ENCODE measurements at places on chromosomes 1 and 21.

- no peak for DNase-seq
These were observed 3.1 kb downstream of the PRDM2 start for GRCh38 chr1:13703128-13703513.

DNA sequence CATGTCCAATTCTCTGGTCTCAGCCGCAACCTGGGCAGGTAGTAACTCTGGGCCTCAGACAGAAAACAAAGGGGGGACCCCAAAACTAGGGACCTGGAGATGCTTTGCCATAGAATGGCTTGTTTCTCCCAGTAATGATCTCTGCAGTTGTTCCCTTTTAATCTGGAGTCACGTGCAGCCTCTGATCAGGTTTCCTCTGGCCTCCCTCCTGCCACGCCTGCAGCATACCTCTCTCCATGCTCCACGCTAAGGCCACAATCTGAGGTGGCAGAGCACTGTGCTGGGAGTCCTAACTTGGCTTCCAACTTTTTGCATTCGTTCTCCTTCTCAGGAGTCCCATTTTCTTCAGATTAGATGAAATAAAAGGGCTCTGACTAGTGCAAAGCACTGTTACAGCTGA is 1.9 kb downstream of the PABPC4 start:
- DNase-seq, result no peak

- DNase-seq, result no peak
These were observed 68.1 kb downstream of the OLFML2B start for GRCh38 chr1:161955606-161956005.

- DNase-seq, result peak; percentile 47
These were observed 214.2 kb downstream of the RERE start for GRCh38 chr1:8603220-8603616.

DNA sequence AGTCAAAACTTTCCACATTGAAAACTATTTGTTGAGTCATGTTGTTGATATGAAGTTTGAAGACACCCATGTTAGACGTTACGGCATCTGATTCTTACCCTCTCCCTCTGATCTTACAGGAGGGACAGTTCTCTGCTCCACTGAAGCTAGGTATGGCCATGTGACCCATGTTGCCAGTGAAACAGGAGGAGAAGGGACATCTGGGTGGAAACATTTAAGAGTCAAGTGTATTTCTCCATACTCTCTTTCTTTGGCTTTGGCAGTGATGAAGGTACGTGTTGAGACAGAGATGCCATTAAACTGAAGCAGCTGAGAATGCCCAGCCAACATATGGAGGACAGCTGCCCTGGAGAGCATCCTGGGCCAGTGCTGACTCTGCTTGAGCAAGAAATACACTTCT is 198.4 kb upstream of the PTGFR start:
- peak; percentile 70 for DNase-seq

DNA sequence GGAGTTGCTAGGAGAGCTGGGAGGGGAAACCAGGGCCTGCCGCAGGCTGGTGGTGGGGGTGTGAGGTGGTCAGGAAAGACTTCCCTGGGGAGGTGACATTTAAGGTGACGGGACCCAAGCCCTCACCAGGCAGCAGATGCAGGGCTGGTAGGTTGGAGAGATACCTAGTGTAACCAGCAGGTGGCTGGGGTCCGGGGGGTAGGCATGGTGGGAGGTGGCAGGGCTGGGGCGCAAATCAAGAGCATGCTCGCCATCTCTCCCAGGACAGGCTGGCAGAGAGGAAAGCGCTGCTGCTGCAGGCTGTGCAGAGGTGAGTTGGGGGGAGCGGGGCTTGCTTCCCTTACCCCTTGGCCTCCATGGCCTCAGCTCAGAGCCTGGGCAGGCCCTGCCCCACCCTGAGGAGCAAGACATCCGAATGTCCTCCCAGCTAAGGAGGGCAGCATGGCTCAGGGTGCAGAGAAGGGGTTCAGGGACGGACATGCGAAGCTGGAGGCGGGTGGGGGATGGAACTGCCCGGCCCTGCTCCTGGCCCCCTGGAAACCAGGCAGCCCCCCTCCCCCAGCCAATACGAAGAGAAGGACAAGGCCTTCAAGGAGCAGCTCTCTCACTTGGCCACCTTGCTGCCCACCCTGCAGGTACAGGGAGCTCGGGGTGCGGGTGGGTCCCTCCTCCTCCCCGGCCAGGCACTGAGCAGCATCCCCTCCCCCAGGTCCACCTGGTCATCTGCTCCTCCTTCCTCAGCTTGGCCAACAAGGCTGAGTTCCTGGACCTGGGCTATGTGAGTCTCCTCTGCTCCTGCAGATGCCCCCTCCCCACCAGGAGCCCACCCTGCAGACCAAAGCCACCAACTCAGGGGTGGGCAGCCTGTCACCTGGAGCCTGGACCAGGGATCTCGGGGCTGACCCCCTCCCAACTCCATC is 4.0 kb downstream of the RNF207 start:
- DNase-seq, result no peak

GRCh38 chr1:207752456-207752998 is 673 bp downstream of the CD46 start:
- DNase-seq, result no peak

- DNase-seq, result peak; percentile 67
These were observed 67.6 kb downstream of the MAP3K21 start for GRCh38 chr1:233394860-233395717.

DNA sequence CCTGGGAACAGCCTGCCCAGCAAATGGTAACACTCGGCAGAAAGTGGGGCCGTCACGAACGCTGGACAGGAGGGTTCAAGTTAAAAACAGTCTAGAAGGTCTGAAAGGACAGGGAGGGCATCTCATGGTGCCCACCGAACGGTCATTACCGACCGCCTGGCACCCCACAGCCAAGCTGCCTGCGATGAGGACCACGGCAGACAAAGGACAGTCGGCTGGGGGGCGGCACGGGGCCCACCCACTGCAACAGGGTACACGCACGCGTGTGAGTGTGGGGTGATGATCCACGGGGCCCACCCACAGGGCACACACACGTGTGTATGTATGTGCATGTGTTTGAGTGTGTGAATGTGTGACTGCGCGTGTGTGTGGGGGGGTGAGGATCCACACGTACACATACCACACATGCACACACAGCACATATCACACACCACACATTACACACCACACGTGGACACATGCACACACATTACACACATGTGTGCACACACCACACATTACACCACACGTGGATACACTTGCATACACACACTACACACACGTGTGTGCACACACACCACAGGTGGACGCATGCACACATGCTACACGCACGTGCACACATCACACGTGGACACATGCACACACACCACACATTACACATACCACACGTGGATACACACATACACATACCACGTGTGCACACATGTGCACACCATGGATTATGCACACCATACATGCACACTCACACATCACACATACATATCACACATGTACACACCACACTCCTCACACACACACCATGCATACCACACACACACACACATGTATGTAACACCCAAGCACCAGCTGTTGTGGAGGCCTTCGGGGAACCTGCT is 63.2 kb downstream of the SLC19A1 start:
- DNase-seq, result no peak

- DNase-seq, result peak; percentile 63
These were observed 24.8 kb downstream of the LEMD1 start for GRCh38 chr1:205396967-205397616.

All from fibroblast of the aortic adventitia (primary cell).